Activated naive CD4-positive, alpha-beta T cell treated with anti-CD3 and anti-CD28 coated beads for 36 hours (primary cell): ENCODE measurements at places on chromosomes 11 and 22.

GRCh38 chr22:38718414-38718813, 12.7 kb downstream of the GTPBP1 start:
- DNase-seq: no peak

DNA sequence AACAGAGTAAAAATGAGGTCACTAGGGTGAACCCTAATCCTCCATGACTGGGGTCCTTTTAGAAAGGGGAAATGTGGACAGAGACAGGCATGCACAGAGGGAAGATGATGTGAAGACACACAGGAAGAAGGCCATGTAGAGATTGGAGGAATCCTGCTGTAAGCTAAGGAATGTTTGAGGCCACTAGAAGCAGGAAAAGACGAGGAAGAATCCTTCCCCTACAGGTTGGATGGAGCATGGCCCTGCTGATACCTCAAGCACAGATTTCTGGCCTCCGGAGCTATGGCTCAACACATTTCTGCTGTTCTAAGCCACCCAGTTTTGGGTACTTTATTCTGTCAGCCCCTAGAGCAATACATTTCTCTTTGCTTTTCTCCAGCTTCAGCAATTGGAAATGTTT, 486.9 kb downstream of the MIAT start:
- no peak for DNase-seq

DNA sequence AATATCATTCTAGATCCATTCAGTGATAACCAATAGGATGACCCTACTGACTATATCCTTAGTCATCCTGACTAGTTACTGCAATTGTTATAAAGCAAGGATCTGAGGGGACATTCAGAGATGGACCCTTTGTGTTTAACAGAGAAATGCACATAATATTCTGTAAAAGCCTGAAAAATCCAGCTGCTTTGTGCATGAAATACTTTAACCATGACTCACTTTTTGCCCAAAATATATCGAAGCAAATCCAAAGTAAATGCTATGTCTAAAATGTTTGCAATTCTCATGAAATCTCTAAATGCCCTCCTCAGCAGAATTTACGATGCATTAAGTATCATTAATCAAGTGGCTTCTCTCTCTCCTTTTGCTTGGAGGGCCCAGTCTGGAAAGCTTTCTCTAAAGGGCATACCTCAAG, 178.8 kb upstream of the MTMR2 start:
- no peak for DNase-seq

DNA sequence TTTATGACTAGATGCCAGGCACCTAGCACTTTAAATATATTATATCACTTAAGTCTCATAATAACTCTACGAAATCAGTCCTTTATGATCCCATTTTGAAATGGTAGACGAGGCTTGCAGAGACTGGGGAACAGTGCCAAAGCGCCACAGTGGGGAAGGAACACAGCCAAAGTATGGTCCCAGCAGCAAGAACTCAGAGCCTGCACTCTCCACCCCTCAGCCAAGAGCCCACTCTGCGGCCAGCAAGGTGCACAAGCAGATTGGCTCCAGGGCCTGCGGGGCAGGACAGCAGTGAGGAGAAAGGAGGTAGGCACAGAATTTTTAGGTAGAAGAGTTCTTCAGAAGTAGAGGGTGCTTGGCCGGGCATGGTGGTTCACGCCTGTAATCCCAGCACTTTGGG, 61.4 kb downstream of the NRXN2 start:
- no peak for DNase-seq

- DNase-seq: no peak
Observed at GRCh38 chr11:1523779-1524178, 37.2 kb upstream of the MOB2 start.

- DNase-seq: no peak
Observed at GRCh38 chr11:63918507-63919191, 1.7 kb upstream of the RCOR2 start.

GRCh38 chr22:49624421-49625177, 203.1 kb downstream of the BRD1 start:
- DNase-seq: no peak

DNA sequence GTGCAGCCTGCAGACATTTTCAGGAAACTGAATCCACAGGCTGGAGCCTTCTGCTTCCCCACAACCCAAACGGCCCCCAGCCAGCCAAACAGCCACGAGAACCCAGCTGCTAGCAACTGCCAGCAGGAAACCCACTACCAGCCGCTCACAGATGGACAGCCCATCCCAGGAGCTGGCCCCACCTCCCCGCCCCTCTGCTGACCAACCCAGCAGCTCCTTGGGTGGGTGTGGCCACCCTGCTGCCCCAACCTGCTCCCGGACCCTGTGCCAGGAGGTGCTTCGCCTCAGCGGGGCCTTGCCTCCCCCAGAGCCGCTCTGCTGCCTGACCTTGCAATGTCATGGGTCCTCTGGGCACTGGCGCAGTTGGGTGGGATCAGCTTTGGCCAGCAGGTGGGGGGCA, 8.2 kb upstream of the CCDC188 start:
- DNase-seq: no peak

DNA sequence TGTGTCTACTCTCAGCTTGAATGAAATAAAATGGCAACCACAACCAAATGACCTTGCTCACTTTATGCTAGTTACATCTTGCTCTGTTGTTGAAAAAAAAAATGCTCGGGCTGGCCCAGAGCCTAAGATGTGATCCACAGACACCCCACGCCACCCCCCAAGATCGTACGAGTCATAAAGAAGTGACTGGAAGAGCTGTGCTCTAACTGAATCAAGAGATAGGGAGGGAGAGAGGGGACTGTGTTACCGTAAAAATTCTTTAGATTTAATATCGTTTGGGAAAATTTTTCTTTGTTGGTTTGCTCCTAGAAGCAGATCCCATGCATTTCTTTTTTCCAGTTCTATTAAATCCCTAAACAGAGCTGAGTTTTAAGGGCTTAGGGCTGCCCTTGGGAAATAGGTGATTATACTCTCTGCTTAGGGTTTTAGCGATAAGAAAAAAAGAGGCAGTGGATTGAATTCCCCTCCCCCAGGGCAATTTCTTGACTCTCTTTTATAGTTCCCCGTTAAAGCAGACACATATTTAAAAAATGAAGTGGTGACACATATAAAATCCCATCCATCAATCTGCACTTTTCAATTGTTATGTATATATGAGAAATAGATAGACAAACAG, 14.5 kb downstream of the MAML2 start:
- DNase-seq: no peak

DNA sequence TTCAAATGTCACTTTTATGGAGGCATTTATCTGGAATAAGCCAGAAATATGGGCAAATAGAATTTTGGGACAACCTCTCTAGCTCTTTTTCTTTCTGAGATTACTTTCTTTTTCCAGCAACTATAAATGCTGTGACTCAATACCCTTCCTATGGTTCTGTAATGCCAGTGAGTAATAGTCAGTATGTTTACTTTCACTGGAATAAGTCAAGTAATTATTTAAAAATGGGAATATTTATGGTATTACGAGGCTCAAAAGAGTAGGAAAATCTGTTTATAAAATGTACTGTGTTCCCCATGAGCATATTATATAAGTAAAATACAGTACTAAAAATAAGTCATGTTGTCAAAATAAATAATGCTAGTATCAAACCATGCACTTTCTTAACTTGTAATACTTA, 750.5 kb downstream of the LUZP2 start:
- no peak for DNase-seq

- DNase-seq: no peak
Observed at GRCh38 chr11:60498399-60498798, 5.8 kb downstream of the MS4A12 start.

DNA sequence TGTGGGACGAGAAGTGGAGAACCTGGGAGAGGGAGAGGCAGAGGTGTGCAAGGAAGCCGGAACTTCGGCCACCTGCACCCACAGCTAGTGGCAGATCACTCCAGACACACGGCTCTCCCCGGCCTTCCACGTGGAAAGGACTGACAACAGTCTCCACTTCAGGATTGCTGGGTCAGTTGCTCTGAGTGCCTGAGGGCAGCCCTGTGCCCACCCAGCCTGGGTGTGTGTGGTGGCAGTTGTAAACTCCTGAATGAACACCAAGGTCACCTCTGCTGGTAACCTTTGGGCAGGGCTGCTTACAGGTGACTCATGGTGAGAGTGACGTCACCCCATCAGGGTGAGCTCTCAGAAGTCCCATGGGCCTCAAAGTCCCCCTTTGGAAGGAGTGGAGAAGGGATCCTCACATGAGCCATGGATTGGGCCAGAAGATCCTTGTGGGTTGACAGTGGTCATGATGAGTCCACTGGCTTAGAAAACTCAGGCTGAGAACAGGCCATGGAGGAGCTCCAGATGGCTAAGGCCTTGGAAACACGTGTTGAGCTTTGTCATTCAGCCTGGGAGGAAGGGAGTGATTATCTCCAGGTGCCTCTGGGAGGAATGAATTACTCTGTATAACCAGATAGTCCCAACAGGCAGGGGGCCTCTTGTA, 71.3 kb downstream of the BCR start:
- DNase-seq: peak; percentile 43

DNA sequence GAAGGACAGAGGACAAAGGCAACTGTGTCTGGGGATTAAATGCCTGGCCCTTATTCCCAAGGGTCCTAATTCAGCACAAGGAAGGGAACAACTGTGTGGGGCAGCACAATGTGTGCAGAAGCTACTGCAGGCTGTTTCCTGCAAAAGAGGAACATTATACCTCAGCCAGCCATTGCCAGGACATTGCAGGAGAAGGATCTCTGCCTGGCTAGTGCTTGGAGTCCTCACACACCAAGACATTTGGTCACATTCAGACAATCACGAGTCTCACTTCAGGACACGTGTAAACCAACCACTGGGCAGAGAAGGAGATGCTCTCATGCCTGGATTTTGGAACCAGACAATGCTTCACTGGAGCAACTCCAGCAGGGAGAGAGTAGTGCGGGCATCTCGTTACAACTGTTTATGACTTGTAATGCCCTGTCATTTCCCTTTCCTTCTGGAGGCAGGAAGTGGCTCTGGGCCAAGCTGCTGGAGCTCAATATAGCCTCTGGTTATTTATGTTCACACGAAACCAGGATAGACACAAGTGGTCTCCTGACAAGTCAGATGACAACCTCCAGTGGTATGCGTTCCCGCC, 23.9 kb upstream of the ZC3H12C start:
- DNase-seq: no peak

- DNase-seq: peak; percentile 77
Observed at GRCh38 chr11:76207642-76208401, 1.5 kb upstream of the WNT11 start.

- DNase-seq: no peak
Observed at GRCh38 chr11:94193288-94193687, 64.6 kb downstream of the PANX1 start.

DNA sequence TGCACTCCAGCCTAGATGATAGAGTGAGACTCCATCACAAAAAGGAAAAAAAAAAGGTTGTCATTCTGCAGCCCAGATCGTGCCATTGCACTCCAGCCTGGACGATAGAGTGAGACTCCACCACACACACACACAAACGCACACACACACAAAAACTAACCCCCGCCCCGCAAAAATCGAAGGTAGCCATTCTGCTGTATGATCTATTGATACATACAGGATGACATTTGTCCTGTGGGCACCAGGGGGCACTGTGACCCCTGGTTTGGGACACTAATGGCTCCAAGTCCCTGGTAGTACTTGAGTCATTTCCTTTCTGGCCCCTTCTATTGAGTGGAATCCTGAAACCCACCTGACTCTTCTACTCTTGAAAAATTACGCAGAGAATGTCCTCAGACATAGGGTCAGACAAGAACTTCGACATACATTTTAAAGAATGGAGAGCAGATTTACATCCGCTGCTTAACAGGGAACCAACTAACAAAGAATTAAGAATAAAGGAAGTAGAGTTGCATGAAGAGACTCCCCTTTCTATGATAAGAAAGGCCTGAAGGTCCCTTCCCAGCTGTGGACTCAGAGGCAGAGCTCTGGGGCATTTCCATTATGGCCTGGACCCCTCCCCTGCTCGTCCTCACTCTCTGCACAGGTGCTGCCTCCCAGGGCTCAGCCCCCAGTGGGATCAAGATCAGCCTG, 35.0 kb upstream of the PRAME start:
- DNase-seq: peak; percentile 72

DNA sequence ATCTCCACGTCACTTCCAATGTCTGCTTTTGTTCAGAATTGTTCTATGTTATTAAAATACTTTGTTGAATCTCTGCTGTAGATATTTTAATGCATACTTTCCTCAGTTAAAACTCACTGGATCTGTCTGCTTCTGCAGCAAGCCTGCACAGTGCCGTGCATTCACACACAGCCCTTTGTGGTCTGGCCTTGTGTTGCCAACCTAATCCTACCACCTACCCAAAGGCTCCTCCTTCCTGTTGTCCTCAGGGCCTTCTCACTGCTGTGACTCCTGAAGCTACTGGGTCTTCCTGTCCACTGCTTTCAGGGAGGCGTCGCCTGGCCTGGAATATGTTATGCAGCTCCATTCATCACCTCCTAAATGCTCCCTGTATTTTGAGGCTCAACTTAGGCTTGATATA, 67.0 kb downstream of the PPP6R3 start:
- DNase-seq: no peak

DNA sequence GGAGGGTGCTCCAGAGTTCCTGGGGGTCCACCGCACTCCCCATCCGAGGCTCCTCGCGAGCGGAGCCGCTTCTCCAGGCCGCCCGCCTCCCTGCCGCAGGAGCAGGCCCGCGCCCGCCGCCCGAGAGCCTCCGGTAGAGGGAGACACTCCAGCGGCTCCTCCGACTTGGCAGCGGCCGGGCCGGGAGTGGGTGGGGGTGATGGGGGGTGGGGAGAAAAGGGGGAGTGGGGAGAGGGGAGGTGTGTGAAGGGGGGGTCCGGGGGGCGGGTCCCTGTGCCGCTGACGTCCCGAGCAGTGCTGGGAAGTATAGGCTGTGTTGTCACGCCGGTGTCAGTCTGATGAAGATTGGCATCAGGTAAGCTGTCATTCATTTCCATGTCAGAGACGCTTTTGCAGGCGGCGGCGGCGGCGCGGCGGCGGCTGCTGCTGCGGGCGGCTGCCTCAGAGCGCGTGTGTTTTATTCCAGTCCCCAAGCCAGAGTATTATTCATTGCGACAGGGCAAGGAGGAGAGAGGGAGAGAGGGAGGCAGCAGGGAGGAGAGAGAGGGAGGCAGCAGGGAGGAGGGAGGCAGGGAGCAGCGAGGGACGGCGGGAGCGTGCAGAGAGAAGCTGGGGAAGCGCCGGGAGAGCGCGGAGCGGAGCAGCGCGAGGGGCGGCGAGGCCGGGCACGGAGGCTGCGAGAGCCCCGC, at the start of gene PKNOX2:
PKNOX2 (plus strand) TSS at position 330 of the 689 bp plus-strand sequence. CDS start 186,555 bp downstream, outside the sequence.
- peak; percentile 74 for DNase-seq

- DNase-seq: no peak
Observed at GRCh38 chr22:43901976-43902643, 10.3 kb upstream of the PNPLA5 start.

DNA sequence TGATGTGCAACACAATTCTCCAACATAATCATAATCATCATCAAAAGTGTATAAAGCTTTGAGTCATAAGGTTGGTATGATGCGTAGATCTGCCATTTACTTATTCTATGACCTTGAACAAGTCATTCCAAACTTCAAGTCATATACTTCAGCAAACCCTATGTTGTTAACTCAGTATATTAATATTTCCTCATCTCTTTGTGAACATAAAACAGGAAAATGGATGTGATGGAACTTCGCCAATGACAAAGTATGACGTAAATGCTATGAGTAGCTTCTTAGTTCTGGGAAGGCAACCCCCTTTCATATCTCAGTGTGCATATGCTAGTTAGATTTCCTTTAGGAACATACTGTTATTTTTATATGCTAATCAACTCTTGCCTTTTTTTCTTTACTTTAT, 102.7 kb upstream of the ANO3 start:
- no peak for DNase-seq

GRCh38 chr22:39309881-39310714, 9.3 kb downstream of the RPL3 start:
- DNase-seq: no peak

- DNase-seq: no peak
Observed at GRCh38 chr22:29187831-29188230, 17.9 kb upstream of the EMID1 start.

GRCh38 chr22:29195964-29196666, 9.6 kb upstream of the EMID1 start:
- no peak for DNase-seq
